Suprapubic skin (tissue), 4 donors: ENCODE measurements at places on chromosomes 6 and 20.

DNA sequence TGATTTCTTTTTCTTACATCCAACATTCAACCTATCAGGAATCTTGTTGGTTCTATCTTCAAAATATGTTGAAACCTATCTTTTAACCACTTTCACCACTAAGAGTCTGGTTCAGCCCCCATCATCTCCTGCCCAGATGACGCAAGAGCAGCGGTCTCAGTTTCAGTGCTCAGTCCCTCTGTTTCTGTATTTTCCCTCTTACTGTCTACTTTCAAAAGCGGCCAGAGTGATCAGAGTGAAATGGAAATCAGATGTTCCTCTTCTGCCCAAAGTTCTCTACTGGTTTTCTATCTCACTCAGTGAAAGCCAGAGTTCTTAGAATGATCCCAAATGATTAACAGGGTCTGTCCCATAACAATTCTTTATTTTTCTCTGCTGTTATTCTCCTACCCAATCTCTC is 147.9 kb upstream of the PDE7B start:
- no peaks in the 10 kb centered on the region for H3K27me3 ChIP-seq
- no peaks in the 10 kb centered on the region for H3K36me3 ChIP-seq
- H3K27ac ChIP-seq: no peak overlapping the region
- no peak overlapping the region for H3K4me3 ChIP-seq
- no peaks in the 10 kb centered on the region for H3K4me1 ChIP-seq

DNA sequence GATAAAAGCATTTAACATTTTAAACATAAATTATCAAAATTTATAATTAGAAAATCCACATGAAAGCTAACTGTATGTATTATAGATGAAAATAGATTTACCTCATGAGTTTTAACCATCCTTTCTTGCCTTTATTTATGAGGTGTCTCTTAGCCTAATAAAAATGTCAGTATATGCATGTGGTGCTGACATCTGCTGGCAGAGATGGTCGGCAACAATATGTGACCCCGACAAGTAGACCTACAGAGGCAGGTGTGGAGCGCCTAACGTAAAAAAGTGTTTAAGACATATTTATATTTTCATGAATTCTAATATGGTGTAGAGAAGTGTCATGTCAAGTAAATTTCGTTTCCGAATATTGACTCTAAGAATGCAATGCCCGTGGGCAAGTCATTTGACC is 149.0 kb upstream of the FUT9 start:
- H3K27me3 ChIP-seq: no peaks in the 10 kb centered on the region
- no peak for DNase-seq
- no peak overlapping the region for H3K4me3 ChIP-seq
- H3K4me1 ChIP-seq: no peaks in the 10 kb centered on the region
- no peak overlapping the region for H3K27ac ChIP-seq

DNA sequence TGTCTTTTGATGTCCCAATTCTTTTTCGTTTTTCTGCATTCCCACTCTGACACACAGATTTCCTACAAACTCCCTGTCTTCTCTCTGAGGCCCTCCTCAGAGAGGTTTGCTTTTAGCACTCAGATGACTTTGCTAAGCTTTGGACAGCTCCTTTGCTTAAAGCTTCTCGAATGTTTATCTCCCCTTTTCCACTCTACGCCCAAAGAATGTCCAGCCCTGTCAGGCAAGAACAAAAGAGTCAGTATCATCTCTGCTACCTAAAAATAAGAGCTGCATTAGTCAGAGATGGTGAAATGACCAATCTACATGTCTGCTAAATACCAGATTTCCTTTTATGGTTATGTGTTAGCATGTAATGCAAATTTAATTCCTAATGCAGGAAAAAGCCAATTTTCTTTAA is 56.8 kb downstream of the PREP start:
- no peak overlapping the region for H3K27ac ChIP-seq
- peaks cover 21% of the 10 kb centered on the region for H3K36me3 ChIP-seq
- no peak for DNase-seq
- H3K27me3 ChIP-seq: no peaks in the 10 kb centered on the region

DNA sequence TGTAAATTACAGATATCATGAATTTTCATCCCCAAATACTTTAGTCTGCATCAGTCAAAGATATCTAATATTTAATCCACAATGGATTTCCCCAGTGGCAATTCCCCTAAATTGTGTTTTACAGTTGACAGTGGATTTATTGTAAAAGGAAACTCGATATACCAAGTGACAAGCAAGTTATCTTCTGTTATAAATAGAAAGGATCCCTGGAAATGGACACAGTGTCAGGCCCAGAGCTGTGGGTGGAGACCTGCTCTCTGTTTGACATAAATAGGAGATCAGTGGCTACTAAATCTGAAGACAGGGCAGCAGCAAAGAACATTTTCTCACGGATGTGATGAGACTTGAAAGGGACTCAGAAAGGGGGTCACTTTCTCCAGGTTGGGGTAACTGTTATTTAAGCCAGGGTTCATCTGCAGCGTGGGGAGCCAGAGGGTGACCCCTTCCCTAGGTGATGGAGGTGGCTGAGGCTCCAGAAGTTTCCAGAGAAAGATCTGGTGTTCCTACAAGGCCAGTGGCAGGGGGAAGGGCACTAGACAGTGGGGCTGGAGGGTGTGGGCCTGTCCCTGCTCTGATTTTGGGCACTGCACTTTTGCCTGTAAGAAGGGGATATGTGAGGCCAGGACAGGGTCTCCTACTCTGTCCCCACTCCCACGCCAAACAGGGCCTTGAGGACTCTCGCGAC is 12.3 kb upstream of the FAM110A start:
- no peaks in the 10 kb centered on the region for H3K4me1 ChIP-seq
- no peaks in the 10 kb centered on the region for H3K27me3 ChIP-seq
- no peak overlapping the region for H3K27ac ChIP-seq
- no peak overlapping the region for H3K4me3 ChIP-seq
- DNase-seq: no peak
- H3K36me3 ChIP-seq: no peaks in the 10 kb centered on the region
